CD4-positive, alpha-beta T cell treated with Interleukin-17A for 4 hours (primary cell): ENCODE measurements at places on chromosomes 2 and 18.

- no peak for DNase-seq
Observed at GRCh38 chr18:55751476-55751875, 163.5 kb upstream of the TCF4 start.

DNA sequence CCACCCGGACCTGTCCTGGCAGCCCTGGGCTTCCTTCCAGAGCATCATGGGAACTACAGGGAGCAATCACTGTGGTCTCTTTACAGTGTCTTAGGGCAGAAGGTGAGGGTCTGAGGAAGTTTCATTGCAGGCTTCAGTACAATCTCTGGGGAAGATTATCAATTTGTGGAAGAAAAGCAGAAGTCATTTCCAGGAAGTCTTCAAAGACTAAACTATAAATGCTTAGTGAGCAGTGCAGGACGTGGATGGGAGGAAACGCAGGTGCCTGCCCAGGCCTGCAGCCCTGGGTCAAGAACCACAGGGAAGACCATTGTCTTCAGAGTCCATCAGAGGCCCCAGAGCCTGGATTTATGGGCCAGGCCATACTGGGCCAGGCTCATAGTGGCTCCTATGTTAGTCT lies 54.3 kb downstream of the INO80C start:
- DNase-seq = no peak

DNA sequence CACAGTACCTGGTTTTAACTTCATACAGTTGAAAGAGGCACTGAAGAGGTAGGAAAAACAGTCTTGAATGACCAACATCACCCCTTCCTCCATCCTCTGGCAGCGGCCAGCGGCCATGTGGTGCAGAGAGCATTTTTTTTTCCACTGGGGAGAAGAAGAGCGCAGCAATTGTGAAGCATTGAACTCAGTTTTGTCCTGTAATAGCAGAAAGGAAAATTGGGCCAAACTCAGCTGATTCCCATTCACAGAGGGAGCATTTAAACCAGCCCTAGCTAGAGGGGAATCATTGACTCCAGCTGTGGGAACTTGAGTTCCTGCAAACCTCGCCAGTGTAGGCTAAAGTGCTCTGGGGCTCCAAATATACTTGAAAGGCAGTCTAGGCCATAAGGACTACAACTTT lies 316.6 kb upstream of the CHST9 start:
- DNase-seq = no peak

- DNase-seq = peak; percentile 62
Observed at GRCh38 chr2:84880645-84881521, at the start of gene TRABD2A. Gene TRABD2A, minus strand, starts transcription at chr2:84881084. Its CDS starts 45 bp downstream, at chr2:84881039.

DNA sequence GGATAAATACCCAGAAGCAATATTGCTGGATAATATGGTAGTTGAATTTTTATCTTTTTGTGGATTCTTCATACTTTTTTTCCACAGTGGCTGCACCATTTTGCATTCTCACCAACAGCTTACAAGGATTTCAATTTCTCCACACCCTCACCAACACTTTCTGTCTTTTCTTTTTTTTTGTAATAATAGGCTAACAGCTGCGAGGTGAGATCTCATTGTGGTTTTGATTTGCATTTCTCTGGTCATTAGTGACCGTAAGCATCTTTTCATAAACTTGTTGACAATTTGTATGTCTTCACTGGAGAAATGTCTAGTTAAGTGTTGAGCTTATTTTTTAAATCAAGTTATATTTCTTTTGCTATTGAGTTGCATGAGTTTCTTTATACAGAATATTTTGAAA lies 17.6 kb upstream of the SLC9A2 start:
- DNase-seq = no peak

DNA sequence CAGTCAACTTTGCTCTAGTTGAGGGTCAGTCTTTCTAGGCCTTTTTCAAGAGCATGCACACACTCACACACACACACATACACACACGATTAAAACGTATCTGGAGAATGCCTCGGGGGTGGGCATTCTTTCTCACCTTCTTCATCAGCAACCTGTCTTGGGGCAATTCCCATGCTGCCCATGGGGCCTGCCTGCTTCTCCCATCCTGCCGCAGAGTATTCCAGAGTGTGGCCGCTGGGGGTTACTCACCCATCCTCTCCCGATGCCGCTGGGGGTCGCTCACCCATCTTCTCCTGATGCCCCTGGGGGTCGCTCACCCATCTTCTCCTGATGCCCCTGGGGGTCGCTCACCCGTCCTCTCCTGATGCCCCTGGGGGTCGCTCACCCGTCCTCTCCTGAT lies 10.8 kb upstream of the ALLC start:
- no peak for DNase-seq

GRCh38 chr2:133843091-133843490 lies 274.8 kb upstream of the NCKAP5 start:
- no peak for DNase-seq

DNA sequence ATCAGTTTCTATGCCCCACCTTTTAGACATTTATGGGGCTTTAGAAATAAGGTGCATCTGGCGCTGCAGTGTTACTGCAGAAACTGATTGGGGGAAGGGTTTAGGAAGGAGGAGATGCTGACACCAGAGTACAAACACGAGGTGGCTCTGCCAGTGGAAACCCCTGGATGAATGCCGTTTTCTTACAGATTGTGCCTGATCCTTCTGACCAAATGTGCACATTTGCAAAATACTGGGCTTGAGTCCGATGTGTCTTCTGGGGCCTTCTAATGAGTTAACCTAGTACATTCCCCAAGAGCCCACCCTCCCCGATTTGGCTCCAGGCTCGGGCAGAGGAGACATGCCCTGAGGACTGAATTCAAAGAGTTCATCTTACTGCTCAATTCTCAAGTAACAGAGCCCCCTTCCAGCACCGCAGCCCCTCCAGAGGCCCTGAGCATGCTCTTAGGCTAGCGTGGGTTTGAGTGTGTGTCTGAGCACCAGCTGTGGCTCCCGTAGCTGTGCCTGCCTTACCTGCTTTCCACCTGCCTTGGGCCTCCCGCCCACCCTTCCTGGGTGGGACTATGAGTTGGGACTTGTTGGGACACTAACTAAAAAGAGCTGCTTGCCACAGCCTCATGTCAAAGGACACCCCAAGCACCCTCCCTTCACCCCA lies 116.7 kb upstream of the COPS8 start:
- no peak for DNase-seq

GRCh38 chr18:10086458-10087210 lies 172.8 kb downstream of the VAPA start:
- no peak for DNase-seq

DNA sequence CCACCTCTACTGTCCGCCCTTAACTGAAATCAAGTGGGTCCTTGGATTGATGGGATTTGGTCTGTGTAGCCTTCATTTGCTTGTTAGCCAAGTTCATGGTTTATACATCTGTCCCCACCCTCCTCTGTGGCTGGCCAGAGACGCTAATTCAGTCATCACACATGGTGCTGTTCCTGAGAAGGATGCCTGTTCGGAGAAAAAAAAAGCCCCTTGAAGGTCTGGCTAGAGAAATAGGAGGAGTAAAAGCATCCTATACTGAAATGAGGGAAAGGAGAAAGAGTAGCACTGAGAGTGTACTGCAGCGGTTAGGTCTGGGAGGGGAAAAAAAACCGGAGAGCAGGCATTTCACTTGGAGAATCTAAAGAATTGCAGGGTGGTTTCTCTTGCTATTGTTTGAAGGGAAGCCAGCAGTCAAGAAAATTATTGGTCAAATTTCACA lies 180.6 kb upstream of the EPAS1 start:
- DNase-seq = no peak

DNA sequence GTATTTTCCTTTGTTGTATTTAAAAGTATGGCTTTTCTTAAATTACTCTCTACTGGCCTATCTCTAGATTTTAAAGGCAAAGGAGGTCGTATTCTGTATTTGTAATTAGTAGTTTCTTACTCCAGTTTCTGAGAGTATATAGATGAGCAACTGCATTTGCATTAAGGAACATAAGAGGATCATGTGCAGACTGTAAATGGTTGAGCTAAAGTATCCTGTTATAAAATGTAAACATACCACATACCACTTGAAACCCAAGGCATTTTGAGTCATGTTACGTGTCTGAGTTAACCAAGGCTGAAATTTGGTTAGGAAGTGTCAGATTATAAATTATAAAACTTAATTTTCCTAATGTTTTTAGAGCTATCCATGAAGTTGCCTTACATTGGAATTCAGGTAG lies 76.3 kb downstream of the GPD2 start:
- DNase-seq = no peak

DNA sequence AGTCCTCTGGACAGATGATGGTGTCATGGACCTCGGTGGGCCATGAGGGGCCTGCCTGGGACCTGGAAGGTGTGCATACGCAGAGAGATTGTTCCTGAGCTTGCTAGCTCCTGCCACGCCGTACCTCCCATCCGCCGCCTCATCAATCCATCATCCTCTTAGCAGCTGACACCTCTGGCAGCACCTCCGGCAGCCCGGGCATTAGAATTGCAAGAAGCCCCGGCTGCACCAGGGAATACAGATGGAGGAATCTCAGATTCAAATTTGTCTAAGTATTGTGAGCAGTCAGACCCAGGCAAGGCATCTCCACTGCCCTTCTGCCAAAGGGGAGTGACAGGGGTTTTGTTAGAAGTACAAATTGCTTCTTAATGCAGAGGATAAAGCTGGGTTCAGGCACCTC lies 4.5 kb downstream of the C1QL2 start:
- no peak for DNase-seq

- DNase-seq = no peak
Observed at GRCh38 chr2:182473635-182474034, 46.8 kb upstream of the PDE1A start.
